ENCODE measurements at places on chromosomes 5 and 9.

GRCh38 chr9:28539434-28540070, 966.3 kb upstream of the C9orf72 start:
- no peak for DNase-seq

DNA sequence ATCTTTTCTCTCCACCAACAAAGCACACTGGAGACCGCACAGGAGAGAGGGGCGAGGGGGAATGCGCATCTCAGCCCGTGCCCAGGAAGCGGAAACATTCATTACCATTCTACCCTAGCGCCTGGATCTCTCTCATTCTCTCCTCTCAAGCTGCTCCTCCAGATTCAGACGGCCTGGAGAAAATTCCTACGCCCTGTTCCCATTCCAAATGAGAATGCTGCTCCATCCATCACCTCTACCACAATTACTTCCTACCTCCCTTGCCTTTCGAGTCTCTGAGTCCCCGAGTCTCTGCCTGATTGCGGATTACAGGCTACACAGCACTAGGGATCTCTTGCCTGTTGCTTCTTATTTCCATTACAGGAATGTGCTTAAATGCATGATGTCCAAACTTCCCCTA, 6.7 kb downstream of the DDX31 start:
- no peak for DNase-seq

GRCh38 chr5:162209005-162209605, 141.5 kb downstream of the GABRG2 start:
- DNase-seq: peak; percentile 3

DNA sequence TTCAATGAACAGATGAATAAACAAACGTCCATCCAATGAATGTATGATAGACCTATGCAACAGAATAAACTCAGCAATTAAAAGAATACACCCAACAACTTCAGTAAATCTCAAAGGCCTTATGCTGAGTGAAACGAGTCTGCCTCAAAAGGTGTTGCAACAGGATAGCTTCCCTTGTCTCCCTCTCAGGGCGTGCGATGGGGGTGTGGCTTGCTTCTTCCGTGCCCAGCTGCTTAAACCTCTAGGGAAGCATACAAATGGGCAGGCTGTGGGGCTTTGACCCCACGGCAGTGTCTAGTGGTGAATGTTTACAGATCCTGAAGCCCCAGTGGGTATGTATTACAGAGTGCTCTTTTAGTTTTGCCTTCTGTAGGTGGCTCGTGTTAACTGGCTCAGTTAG, 87.0 kb upstream of the CCL21 start:
- no peak for DNase-seq

DNA sequence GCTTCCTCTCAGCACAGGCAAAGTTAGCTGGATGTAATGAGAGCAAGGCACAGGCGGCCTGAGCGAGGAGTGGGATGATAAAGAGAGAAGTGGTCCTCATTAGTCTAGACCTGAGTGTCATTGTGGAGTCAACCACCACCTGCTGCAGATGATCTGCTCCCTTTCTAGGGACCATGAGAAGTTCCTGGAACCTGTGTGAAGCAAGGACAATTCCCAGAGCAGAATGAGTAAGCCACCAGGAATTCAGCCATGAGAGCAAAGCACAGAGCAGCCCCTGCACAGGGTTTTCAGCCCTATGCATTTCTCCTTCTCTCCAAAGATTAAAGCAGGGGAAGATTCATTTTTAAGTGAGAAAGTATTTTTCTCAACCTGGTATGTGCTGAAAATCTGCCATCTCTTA, 146.8 kb upstream of the SPEF2 start:
- DNase-seq: no peak

DNA sequence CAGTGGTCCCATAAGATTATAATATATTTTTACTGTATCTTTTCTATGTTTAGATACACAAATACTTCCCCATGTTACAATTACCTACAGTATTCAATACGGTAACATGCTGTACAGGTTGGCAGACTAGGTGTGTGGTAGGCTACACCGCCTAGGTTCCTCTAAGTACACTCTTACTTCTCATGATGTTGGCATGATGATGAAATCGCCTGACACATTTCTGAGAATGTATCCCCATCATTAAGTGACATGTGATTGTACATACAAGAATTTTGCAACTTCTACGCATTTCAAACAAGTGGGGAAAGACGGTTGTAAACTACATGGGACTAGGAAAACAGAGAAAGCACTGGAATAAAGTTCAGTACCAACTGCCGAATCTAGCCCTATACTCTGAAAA, 53.3 kb downstream of the SETX start:
- DNase-seq: no peak

DNA sequence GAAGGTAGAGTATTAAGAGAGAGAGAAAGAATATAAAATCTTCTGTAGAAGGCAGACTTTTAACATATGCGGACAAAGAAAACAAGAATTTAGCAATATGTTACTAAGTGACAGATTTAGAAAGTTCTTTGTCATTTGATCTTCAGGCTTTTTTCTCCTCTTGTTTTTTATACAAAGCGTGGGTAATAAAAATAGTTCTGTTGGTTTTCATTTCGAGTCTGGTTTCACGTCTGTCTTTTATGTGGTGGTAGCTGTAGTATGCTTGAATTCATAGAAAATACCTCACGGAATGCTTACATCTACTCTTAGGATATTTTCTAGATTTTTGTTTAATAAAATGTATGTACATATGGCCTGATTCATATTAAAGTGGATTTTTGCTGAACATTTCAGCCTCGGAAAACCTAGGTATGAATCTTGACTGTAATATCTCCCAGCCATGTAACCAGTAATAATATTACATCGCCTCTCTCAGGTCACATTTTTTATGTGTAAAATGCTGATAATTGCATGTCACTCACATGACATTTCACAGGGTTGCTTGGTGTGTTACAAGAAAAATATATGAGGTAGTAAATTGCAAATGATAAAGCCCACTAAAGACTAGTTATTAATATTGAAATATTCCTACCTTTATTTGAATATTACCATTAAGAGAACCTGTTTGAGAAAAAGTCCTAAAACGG, 72.5 kb upstream of the TAF11L2 start:
- DNase-seq: no peak

DNA sequence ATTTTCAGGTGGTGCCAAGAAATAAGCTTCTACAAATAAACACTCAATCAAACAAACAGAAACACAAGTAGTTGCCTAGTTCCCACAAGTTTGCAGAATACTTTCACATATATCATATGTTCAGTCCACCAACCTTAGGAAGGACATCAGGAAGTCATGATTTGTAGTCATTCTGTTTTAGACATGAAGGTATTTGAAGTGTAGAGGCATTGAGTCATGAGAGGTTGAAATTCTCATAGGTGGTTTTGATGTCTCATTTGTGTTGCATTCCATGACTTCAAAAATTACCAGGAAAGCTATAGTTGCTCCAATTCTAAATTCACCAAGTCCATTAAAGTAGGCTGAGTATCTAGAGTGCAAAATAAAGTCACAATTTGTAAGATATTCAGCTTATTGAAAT, 159.0 kb downstream of the KCTD16 start:
- no peak for DNase-seq

DNA sequence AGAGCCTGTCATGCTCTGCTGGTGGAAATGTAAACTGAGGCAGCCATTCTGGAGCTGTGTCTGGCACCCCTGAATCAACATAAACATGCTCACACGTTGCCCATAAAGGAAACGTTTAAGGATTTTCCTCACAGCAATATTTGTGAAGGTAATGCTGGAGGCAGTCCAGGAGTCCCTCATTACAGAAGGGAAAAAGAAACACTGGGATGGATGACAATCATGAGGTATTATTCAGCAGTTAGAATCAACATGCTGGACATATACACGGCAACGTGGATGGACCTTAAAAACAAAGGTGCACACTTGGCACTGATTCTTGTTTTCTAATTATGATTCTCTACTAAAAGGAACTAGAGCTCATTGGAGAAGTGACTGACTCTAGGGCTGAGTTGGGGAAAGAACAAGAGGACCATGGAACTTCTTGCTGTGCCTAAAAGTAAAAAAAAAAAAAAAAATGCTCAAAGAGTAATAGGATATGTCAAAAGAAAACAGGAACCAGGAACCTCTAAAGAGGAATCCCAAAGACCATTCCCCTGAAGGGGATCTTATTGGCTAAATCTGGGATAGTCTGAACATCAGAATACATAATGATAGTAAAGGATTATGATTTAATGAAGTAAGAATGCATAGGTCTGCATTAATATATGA, 18.6 kb downstream of the B4GALT1 start:
- DNase-seq: no peak

- DNase-seq: no peak
These were observed 2.0 kb upstream of the MZB1 start for GRCh38 chr5:139391570-139392323.

DNA sequence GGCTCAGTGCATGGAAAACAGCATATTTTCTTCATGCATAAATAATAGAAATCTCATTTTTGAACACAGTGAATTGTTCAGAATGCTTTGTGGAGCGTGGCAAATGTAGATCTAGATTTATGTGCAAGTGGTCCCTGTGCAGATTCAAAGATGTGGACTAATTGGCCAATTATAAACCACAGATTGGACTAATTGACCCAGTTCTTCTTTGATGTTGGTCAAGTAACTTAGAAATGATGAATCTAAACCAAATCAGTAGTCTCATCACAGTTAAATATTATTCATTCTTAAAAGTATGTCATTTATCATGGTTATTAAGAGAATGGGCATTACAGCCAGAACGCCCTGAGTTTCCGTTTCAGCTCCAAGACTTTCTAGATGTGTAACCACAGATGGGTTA, 11.7 kb upstream of the PDE4D start:
- DNase-seq: no peak

DNA sequence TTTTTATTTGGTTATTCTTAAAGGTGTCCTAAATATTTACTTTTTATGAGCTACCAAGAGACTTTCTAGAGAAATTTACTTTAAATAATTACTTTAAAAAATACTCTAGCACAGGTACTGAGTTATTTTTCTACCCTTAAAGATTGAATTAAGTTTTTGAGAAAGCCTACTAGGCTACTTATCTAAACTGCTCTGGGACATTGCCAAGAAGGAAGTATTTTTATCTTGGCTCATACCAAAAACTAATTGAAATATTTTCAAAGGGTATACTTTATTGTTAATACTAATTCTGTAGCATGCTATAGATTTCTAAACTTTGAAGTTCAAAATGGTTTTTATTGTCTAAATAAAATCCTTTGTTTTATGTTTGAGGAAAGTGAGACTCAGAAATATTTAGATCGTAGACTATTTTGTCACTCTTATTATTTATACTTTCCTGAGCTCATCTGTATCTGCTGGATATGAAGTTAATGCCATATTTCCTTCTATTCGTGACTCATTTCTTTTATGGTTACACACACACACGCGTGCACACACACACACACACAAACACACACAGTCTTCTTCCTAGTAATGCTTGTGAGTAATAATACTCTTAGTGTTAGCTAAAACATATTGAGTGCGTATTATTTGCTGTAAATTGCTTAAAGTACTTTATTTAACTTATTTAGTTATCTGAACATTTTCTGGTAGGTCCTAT, 89.5 kb downstream of the MAN2A1 start:
- DNase-seq: no peak

GRCh38 chr5:1958211-1959010, 75.7 kb upstream of the IRX4 start:
- DNase-seq: no peak

- DNase-seq: no peak
These were observed 12.3 kb downstream of the GFPT2 start for GRCh38 chr5:180340856-180341255.

DNA sequence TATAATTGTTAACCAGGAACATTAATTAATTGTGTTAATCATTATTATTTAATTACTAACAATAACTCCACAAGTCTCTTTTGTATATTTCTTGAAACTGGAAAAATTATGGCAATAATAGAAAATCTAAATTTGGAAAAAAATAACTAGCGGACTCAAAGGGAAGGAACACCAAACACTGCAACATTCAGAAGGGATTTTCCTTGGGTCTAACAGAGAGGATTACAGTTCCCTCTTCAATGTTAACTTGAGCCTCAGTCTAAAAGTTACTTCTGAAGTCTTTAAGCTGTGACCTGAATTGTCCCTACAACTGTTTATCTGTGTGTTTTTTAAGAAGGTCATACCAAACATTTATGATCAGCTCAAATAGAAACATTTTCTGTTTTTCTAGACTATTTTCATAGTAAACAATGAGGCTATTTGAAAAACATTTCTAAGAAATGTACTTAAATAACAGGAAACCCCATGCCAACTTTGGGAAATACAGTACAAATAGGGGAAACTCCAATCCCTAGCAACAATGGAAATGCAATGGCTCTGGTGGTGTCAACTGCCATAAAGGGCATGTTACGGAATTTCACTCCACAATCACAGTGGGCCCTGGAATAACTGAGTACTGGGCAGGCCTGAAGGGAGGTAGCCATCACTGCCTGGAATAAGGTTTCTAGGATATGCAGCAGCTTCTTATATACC, 61.2 kb downstream of the MCTP1 start:
- no peak for DNase-seq

GRCh38 chr9:78046112-78046511, 14.5 kb upstream of the GNAQ start:
- DNase-seq: no peak

DNA sequence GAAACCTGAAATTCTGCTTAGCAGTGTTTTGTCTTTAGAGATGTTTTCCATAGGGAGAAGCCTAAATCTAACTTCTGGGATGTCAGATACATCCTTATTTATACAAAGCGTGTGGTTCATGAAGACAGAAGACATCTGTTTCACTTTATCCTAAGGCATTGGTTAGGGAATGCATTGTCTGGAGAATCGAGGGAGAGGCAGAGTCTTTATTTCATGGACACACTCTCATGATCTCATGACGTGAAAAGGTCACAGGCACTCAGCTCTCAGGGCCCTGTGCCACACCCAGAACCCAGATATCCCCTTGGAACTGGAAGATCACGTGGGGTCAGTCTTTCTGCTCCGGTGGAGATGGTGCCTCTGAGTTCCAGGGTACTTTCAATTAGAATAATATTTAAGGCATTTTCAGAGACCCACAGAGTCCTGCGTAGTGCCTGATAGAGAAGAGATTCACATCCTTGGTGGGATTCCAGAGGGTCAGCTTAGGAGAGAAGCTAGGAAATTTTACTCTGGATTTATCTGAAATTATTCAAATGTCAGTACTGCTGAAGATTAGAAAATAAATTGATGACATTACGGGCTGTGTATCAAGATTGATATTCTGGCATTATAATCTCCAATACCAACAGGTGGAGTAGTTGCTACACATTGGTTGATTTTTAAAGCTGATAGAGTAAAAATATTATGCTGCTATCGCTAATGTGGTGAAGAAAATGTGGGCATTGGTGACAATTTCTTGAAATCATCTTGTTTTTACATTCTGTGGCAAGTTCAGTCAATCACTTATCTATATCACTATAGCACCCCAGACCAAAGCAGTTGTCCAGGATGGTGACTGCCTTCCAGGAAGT, 378.3 kb downstream of the MTRR start:
- no peak for DNase-seq

DNA sequence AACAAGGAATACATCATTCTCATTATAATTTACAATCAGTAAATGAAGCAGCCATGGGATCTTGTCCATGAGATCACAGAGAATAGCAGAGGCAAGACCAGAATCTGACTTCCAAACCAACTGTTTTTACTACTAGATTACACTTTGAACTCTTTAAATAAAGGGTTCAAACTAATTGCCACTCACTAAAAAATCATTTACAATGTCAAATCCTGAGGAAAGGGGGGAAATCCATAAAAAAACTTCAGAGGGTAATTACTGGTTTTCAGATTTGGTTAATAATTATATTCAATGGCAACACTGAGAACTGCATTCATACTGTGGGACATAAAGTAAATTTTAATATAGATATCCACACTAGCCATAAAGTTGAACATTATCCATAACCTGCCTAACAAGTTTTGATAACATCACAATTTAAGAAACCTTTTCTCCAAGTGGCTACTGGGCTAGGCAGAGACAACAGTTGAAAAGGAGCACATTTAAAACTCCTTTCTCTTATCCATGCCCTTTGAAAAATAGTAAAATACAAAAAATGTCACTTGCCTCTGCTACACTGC, 15.9 kb downstream of the PLPP1 start:
- DNase-seq: no peak

Data from epithelial cell of proximal tubule (primary cell).